ENCODE measurements at places on chromosomes 4 and X. TPM values are rescaled to one million over a fixed set of nuclear protein-coding genes. Genes with fewer than 3 reads are reported as not detected.

DNA sequence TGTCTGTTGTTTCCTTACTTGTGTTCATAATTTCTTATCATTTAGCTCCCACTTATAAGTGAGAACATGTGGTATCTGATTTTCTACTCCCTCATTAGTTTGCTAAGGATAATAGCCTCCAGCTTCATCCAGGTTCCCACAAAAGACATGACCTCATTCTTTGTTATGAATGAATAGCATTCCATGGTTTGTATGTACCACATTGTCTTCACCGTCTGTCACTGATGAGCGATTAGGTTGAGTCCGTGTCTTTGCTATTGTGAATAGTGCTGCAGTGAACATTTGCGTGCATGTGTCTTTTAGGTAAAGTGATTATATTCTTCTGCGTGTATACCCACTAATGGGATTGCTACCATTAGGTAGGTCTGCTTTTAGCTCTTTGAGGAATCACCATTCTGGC, 624.3 kb upstream of the EPHA5 start:
- H3K27me3 ChIP-seq = no peaks in the 10 kb centered on the region
- H3K4me3 ChIP-seq = no peak overlapping the region
- no peaks in the 10 kb centered on the region for H3K4me1 ChIP-seq
- DNase-seq = no peak

- H3K4me1 ChIP-seq = no peaks in the 10 kb centered on the region
- no peak overlapping the region for H3K4me3 ChIP-seq
- H3K27ac ChIP-seq = no peak overlapping the region
- H3K36me3 ChIP-seq = no peaks in the 10 kb centered on the region
- no peak for DNase-seq
Observed at GRCh38 chr4:27210956-27211355, 350.3 kb downstream of the STIM2 start.

DNA sequence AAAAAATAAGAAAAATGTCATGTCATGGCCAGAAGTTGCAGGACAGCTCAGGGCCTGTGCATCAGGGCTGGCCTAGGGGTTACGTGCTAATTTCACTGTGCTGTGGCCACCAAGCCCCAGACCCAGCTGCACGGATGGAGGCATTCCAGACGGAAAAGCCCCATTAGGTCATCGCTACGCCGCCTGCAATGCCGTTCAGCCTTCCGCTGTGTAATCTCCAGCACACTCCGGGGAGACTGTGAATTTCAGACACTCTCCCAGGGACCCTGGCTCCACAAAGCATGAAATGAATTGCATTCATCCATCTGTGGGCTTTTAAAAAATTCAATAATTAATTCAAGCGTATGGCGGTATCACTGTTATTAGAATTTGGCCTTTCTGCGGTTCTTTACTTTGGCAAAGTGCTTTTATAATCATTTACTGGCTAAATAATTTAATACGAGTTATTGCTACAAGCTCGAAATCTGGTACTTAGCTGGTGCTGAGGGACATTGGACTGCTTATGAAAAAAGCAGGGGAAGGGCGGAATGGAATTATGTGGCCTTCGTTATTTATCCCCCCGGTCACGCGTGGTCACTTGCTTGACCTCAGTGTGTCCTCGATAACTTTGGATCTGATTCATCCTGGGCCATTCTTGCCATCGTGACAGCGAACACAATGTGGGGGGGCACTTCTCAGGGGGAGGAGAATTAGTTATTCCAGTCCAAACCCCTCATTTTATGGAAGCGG, 9.0 kb upstream of the NSG1 start:
- H3K36me3 ChIP-seq = no peaks in the 10 kb centered on the region
- no peaks in the 10 kb centered on the region for H3K4me1 ChIP-seq
- DNase-seq = no peak
- H3K27ac ChIP-seq = no peak overlapping the region
- peaks cover 60% of the 10 kb centered on the region for H3K27me3 ChIP-seq

DNA sequence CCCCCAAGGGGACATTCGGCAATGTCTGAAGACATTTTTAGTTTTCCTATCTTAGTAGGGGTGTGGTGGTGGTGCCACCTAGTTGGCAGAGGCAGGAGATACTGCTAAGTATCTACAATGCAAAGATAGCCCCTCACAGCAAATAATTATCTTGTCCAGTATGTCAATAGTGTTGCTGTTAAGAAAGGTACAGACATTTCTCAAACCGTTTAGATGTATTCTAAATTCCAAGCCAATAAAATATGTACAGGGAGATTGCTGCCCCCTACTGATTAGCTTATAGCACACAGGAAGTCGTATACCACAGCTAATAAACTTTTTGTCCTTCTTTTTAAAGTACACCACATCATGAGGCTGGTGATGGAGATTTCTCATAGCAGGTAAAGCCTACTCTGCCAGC, 260.5 kb downstream of the TMA16 start:
- no peak overlapping the region for H3K27ac ChIP-seq
- no peak overlapping the region for H3K4me3 ChIP-seq
- no peaks in the 10 kb centered on the region for H3K36me3 ChIP-seq
- peak; percentile 43 for DNase-seq
- no peaks in the 10 kb centered on the region for H3K27me3 ChIP-seq

GRCh38 chr4:41189076-41189475, 25.3 kb downstream of the APBB2 start:
- peaks cover 7% of the 10 kb centered on the region for H3K4me1 ChIP-seq
- DNase-seq = peak; percentile 28
- no peak overlapping the region for H3K4me3 ChIP-seq
- H3K27ac ChIP-seq = no peak overlapping the region

- no peak for DNase-seq
- H3K27ac ChIP-seq = no peak overlapping the region
- peaks cover 8% of the 10 kb centered on the region for H3K4me1 ChIP-seq
- no peak overlapping the region for H3K4me3 ChIP-seq
Observed at GRCh38 chrX:40131654-40132337, 34.0 kb upstream of the BCOR start.

GRCh38 chrX:47168495-47169073, 23.6 kb downstream of the RBM10 start:
- no peak for DNase-seq
- H3K36me3 ChIP-seq = peaks cover 22% of the 10 kb centered on the region

MTMR8 gene
- under 0.01 TPM for total RNA-seq

AASDH gene
- total RNA-seq = 13.1 TPM

CHRDL1 gene
- 0.36 TPM for total RNA-seq
